Fibroblast of lung (primary cell): ENCODE measurements at places on chromosomes 16 and 17. TPM values are rescaled to one million over a fixed set of nuclear protein-coding genes. Genes with fewer than 3 reads are reported as not detected.

The MYL4 gene
- polyA plus RNA-seq = 0.16 and 1.3 TPM in 2 replicates

The PMM2 gene
- polyA plus RNA-seq = 42.1 and 49.3 TPM in 2 replicates

The CCL4L2 gene
- not detected in 2 replicates for polyA plus RNA-seq

The NPTX1 gene
- 14.9 and 86.0 TPM in 2 replicates for polyA plus RNA-seq

The TNFRSF13B gene
- polyA plus RNA-seq = not detected in 2 replicates

The MEIOC gene
- polyA plus RNA-seq = 0.07 and 0.08 TPM in 2 replicates

The HAGHL gene
- 3.1 and 3.7 TPM in 2 replicates for polyA plus RNA-seq

The CDC6 gene
- 16.3 and 45.4 TPM in 2 replicates for polyA plus RNA-seq

The CDH11 gene
- 290 and 335 TPM in 2 replicates for polyA plus RNA-seq

The COX4I1 gene
- 597 and 653 TPM in 2 replicates for polyA plus RNA-seq

The RGS9 gene
- 1.6 and 2.6 TPM in 2 replicates for polyA plus RNA-seq

The TMEM88 gene
- 0.07 TPM in 1 of 2 replicates, not detected in the other for polyA plus RNA-seq

The SARM1 gene
- 8.1 and 10.8 TPM in 2 replicates for polyA plus RNA-seq

The PRSS36 gene
- polyA plus RNA-seq = 0.10 and 0.20 TPM in 2 replicates
